NCI-H226 (cell line): ENCODE measurements at places on chromosomes 5 and 9.

DNA sequence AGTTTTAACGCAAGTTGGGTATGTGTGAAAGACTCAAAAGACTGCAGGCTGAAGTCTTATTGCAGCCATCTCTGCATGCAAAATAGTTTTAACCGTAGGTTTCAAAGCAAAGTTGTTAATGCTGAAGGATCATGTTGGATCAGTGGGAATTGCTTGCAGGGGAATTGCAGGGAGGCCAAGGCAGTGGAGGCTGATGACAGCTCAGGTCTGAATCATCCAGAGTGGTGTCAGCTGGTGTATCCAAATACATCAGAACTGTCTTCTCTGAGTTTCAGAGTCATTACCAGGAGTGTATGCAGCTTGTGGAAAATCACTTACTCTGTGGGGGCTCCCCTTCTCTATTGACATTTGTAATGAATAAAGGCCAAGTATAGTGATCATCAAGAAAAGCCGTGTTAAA is 435.7 kb downstream of the SH3GL2 start:
- DNase-seq = peak; percentile 25

DNA sequence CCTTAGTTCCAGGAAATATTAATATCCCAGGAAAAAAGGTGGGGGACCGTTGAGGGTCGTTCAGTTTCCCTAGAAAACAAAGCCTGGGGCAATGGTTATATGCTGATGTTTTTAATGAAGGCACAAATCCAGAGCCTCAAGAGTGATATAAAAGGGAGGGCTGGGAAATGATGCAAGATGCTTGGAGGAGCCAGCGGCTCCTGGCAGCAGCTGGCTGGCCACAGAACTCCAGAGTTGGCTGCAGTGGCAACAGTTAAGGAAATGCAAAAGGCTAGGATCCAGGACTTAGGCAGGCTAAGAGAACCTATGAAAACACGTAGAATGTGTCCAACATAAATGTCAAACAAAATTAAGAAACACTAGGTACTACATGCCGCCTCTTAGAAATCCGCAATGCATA is 31.0 kb upstream of the B4GALT1 start:
- DNase-seq = peak; percentile 16

DNA sequence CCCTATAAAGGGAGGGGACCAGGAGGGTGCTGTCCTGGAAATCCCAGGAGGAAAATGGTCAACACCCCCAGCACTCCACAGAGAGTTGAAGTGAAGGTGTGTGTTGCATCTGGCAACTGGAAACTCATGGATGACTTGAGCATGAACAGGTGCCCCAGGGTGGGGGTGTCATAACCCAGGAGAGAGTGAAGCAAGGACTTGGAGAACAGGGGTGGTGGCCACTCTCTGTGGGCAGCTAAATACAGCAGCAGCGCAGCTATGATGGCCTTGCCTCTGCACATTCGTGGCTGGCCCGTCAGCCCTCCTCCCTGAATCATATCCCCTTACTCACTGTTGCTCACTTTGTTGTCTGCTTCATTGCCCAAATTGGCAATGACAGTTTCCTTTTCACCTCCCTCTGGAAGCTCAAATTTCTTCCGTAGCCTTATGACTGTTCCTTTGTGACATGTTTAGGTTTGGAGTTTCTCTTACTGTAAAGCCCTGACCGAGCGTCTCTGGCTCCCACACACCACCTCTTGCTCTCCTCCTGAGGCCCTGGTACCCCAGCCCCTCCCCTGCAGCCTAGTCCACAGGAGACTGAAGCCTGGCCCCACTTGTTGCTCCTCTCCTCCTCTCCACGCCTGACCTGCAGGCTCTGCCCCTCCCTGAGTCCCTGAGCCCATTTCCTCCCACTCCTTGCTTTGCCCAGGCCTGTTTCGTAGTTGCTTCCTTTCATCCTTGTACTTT is 185.8 kb downstream of the CD180 start:
- peak; percentile 49 for DNase-seq

GRCh38 chr5:19615071-19615470 is 372.9 kb downstream of the CDH18 start:
- DNase-seq = no peak

DNA sequence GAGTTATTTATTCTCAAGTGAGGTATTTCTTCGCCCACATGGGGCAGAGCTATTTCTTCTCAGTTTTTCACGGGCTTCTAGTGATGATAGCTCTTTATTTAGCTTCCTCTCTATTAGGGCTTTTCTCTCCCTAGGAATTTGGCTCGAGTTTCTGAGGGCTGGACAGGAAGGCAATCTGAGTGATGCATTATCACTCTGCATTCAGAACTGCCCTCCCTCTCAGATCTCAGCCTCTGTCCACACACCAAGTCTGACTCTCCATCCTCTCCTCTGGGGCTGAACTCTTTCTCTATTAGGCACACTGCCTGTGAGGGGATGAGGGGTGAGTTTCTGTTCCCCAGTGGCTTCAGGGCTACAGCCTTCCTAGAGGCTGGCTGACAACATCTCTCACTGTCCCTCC is 14.9 kb upstream of the SCAMP1 start:
- DNase-seq = peak; percentile 68

DNA sequence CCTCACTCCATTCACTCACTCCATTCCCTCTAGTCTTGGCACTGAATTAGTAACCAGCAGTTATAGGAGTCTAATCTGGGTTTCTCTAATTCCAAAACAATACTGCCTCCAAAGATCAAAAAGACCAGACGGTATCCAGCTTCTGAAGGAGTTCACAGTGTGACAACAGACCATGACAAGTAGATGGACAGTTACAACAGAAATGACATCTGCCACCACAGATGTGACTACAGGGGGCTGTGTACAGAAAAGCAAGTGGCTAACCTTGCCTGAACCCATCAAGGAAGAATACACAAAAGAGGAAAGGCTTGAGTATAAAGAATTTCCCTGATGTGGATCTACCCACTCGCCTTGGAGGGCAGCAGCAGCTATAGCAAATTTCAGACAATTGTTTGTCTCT is 112.4 kb downstream of the ACTL7B start:
- no peak for DNase-seq

DNA sequence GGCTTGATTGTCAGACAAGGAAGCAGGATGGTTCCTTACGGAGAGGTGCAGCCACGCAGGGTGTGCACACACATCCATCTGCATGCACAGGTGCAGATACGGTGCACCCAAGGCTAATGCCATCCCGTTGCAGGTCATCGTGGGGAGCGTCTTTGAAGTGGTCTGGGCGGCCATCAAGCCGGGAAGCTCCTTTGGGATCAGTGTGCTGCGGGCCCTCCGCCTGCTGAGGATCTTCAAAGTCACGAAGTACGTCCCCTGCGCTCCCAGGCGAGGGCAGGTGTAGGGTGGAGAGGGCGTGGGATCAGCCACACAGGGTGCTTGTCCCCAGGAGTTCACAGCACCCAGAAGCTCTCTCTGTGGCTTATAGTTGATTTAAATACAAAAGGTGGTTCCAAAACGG is 106.4 kb downstream of the CACNA1B start:
- DNase-seq = no peak

GRCh38 chr5:17470064-17470463 is 28.0 kb upstream of the TAF11L2 start:
- DNase-seq = no peak
